ENCODE measurements at places on chromosomes 5 and 9.

- DNase-seq, result no peak
These were observed 99.5 kb downstream of the LHFPL2 start for GRCh38 chr5:78549043-78549442.

DNA sequence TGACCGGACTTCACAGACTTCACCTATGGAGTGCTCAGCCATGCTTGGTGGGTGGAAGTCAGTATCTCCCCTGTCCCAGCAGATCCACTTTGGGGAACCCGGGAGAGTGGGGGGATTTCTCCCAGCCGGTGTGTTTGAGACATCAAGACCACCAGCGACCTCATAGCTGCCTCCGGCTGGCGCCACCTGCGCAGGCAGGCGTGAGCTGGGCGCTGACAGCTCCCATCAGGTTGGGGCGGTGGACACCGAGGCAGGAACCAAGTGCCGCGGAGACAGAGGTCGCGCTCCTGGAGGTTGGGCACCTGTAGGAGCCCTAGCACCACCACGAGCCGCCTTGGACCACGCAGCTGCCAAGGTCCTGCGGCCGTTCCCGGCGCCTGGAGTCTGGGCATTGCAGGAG lies 124.0 kb upstream of the LARP1 start:
- no peak for DNase-seq

- DNase-seq, result no peak
These were observed 6.1 kb upstream of the RXFP3 start for GRCh38 chr5:33929925-33930690.

GRCh38 chr9:104817437-104817836 lies 53.5 kb downstream of the NIPSNAP3B start:
- DNase-seq, result no peak

- DNase-seq, result no peak
These were observed 1.7 kb upstream of the TAF7 start for GRCh38 chr5:141322261-141322660.

DNA sequence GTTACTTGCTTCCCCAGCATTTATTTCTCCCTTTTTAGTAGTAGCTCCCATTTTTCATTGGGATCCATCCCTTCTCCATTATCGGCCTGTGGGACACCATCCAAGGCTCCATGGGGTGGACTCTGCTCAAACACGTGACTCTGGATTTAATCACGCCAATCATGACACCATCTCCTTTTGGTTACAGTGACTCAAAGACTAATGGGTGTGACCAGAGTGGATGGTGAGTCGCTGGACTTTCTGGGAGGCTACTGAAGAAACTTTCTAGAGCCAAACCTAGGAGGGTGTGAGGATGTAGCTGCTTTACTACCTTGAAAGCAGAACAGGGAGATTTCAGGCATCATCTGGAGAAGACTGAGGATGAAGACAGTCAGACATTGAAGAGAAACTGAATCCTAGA lies 93.1 kb downstream of the PJA2 start:
- DNase-seq, result no peak

DNA sequence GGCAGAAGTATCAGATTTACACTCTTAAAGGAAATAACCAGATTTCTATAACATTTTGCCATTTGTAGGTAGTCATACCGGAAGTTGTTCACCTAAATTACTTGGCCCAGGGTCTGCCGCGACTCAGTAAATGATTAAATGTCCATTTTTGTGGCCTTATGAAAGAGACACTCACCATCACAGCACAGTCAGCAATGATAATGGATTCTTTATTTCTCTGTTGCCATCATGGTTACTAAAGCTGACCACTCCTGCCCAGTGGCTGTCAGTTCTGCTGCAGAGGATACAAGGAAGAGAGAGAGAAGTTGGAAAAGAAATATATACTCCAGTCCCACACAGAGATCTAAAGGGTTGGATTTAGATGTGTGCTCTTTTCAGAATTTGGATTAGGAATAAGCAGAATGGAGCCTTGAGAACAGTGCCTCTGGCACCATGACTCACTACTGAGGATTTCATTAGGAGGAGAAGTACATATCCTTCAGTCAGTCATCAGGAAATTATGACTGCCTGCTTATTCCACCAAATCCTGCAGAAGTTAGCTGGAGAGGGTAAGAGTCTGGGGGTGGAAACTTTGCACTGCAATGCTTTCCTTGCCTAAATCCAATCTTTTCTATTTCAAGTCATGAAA lies 72.8 kb upstream of the EFNA5 start:
- no peak for DNase-seq

DNA sequence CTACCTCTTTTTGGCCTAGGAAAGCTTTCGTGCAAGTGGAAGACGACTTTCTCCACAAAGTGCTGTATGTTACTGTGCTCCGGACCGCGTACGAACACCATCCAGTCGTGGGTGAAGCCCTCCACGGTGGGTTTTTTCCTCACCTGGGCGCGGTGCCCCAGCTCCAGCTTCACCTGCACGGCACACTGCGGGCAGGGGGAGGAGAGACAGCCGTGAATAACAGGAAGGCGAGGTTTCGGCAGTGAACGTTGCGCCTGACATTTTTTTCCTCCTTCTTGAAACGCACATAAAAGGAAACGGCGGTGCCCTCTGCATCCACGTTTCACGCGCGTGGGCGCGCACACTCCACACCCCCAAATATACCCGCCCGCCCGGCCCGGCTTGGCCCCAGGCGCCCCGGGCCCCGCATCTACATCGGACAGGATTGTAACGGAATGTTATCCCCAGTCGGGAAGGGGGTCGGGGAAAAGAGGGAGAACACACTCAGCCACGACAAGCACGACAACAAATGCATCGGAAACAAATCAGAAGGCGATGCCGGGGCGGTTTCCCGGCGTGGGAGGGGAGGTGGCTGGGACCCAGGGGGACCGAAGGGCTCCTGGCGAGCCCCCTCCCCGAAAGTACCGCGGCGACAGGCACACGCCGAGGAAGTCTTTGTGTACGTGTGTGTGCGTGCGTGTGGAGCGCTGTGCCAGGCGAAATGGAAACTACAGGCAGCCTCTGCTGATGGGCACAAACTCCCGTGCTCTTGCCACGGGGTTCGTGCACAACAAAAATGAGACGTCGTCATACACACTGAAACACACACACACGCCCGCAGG lies 1.4 kb downstream of the MLLT3 start:
- peak; percentile 67 for DNase-seq

- DNase-seq, result no peak
These were observed 23.7 kb downstream of the SLC22A5 start for GRCh38 chr5:132392978-132393825.

DNA sequence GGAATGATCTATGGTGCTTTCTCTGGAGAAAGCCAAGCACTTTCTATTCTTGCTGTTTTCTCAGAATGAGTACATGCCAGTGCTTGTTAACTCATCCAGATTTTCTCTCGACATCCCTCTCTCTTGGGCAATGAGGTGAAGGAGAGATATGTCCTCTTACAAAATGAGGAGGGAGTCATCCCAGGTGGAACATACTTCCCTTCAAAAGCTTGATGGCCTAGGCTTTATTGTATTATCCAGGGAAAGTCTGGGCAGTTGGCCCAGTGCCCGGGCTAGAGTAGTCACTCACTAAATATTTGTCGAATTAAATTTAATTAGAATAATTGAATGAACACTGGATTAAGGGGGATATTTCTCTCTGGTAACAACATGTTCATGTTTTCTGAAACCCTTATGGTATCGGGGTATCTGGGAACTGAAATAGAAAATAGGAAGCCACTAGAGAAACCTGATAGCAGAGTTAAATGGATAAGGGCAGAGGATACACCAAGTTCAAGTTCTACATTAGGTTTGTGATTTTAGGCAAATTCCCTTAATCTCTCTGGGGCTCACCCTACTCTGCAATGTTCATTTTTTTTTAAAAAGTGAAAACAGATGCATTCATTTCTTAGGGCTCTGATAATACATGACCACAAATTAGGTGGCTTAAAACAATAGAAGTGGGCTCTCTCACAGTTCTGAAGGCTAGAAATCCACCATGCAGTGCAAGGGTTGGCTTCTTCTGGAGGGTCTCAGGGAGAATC lies 99.6 kb downstream of the LIFR start:
- DNase-seq, result no peak

- no peak for DNase-seq
These were observed 218.8 kb downstream of the PRR16 start for GRCh38 chr5:120682851-120683250.

DNA sequence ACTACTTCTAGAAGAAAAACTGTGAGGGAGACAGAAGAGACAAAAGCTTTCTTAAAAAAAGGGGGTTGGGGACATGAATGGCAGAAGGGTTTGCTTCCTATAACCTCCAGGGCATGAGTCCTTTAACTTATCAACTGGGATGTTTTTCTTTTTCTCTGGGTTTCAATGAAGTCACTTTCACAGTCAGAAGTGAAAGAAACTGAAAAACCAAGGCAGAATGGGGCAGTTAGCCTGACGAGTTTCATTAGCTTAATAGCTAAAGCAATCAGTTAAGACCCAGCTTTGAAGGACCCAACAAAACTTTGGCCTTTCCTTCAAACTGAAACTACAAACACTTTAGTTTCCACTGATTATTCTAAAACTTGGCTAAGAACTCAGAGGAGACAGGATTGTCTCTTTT lies 4.6 kb upstream of the OR13C8 start:
- no peak for DNase-seq

GRCh38 chr5:8493176-8493575 lies 624.2 kb downstream of the MTRR start:
- peak; percentile 36 for DNase-seq

- DNase-seq, result no peak
These were observed 77.3 kb upstream of the LARP1 start for GRCh38 chr5:154677921-154678320.

DNA sequence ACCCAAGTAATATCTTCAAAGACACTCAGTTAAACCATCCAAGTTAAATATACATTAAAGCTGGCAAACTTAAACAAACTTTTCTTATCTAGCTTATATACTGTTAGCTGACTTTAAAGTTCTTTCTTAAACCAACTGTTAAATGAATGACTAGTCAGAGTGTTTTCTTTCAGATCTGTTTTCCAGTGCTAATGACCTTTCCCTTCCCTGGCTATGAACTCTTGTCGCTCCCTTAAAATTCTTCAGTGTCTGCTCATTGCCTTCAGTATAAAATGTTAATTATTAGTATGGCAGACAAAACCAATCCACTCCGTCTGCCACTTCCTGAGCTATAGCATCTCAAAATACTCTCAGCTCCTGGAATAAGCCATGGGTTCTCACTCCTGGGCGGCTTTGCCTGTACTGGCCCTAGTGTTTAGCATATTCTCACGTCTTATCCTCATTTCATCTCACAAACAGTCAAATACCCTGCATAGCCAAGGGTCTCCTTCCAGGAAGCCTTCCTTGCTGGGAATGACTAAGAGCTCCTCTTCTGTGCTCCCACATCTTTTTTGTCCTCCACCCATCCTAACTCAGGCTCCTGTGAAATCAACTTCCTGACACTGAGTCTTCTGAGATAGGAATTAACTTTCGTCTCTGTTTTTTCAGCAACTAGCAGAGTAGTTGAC lies 87.7 kb downstream of the VCAN start:
- no peak for DNase-seq

GRCh38 chr5:114317751-114318150 lies 44.1 kb upstream of the KCNN2 start:
- DNase-seq, result no peak

- no peak for DNase-seq
These were observed 150.6 kb upstream of the ACOT12 start for GRCh38 chr5:81544351-81545018.

DNA sequence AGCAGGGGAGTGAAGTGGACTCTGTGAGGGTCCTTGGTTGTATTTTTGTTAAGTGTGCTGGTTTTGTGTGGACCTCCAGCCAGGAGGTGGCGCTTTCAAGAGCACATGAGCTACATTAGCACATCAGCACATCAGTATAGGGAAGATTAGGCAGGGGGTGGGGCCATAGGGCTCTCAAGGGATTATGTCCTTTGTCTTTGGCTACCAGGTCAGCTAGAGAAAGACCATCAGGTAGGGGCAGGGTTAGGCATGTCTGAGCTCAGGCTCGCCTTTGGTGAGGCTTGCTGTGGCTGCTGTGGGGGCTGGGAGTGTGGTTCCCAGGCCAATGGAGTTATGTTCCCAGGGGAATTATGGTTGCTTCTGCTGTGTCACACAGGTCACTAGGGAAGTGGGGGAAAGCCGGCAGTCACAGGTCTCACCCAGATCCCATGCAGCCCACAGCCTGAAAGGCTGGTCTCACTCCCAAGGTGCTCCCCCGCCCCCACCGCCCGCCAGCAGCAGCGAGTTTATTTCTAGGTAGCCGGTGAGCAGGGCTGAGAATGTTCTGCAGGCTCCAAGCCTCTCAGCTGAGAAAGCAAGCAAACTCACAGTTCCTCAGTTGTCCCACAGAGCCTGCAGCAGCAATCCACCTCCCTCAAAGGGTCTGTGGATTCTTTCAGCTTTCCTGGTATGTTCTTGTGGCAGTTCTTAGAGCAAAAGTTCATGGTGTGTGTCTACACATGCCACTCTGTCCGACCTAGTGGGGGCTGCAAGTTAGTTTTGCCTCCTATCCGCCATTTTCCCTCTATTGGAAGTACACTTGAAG lies 13.7 kb downstream of the OR1J1 start:
- peak; percentile 43 for DNase-seq

- no peak for DNase-seq
These were observed 20.9 kb downstream of the RPS23 start for GRCh38 chr5:82257247-82257646.

DNA sequence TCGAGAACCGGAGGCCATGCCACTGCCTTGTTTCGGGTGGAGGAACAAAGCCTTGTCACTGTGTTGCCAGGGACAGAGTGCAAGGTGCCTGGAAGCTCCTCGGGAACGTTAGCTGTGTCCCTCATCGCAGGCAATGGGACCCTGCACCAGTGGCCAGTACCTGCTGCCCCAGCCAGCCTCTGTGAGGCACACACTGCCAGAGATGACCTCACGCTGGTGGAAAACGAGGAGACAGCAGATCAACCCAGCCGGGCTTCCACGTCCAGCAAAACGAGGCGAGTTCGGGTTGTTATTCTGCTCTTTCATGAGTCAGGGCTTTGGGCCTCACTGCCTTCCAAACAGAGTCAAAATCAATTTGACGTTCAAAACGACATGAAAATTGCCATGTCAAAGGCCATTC lies 104.1 kb downstream of the ADAMTS2 start:
- DNase-seq, result no peak

GRCh38 chr5:178058321-178059012 lies 54.9 kb upstream of the N4BP3 start:
- no peak for DNase-seq

GRCh38 chr5:24703934-24704333 lies 59.2 kb upstream of the CDH10 start:
- DNase-seq, result no peak

GRCh38 chr5:85484982-85485574 lies 1100.4 kb upstream of the EDIL3 start:
- no peak for DNase-seq

- DNase-seq, result no peak
These were observed 74.7 kb upstream of the ELL2 start for GRCh38 chr5:96036301-96036700.
